ENCODE measurements at places on chromosomes 2 and 18.
A peak's percentile ranks its signal among the peaks of the same experiment; 100 is the strongest.

- DNase-seq, result no peak
Measured at GRCh38 chr2:45919711-45920111, 268.2 kb downstream of the PRKCE start.

- DNase-seq, result no peak
Measured at GRCh38 chr2:222606306-222606705, 49.6 kb downstream of the FARSB start.

- DNase-seq, result no peak
Measured at GRCh38 chr2:100215371-100215770, 73.0 kb upstream of the AFF3 start.

DNA sequence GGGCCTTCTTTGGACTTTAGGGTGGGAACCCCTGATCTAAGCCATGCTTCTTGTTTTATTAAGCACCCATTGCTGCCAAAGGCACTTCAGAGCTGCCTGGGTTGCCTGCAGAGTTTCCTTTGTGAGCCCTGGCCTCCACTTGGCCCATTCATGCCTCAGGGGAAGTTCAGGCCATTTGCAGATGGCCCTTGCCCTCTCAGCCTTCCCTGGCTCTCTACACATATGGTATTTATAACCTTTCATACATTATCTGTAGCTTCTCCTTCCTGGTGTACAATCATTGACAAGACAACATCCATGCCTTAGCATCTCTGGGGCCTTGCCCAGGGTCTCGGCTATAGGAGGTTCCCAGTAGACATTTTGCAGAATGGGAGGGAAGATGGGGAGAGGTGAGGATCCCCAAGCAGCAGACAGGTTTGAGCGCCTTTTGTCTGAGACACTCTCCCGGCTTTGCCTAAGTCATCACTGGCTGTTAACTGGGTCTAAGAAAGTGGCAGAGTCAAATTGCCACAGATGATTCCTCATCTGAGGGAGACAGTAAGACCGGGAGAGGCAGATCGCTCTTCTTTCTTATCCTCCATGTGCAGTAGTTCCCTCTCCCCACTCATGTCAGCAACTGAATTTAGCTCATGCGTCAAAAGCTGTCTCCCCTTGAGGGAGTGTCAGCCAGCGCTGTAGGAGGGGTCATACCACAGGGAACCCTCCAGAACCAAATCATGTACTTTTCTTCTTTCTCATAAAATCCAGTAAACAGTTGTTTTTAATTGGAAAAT lies 2.7 kb downstream of the EHD3 start:
- DNase-seq, result no peak

GRCh38 chr2:75560022-75560767 lies 544 bp downstream of the EVA1A start:
- peak; percentile 62 for DNase-seq

- DNase-seq, result peak; percentile 61
Measured at GRCh38 chr18:5424903-5425664, 118.7 kb downstream of the EPB41L3 start.

- DNase-seq, result no peak
Measured at GRCh38 chr2:158931572-158931971, 36.9 kb upstream of the TANC1 start.

DNA sequence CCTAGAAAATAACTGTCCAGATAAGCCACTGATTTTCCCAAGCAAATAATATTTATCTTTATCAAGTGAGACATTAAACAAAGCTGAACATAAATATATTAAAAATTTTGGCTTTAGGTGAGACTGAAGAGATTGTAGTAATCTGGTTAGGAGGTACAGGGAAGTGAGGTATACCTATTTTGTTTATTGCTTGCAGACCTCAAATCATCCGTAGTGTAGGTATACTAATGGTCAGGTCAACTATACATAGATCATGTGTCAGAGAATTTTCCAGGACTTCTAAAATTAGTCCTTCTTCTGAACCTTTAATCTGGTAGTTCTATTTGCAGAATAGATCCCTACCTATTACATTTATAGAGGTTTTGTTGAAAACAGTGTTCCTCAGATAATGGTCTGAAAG lies 41.5 kb downstream of the SP140 start:
- no peak for DNase-seq

DNA sequence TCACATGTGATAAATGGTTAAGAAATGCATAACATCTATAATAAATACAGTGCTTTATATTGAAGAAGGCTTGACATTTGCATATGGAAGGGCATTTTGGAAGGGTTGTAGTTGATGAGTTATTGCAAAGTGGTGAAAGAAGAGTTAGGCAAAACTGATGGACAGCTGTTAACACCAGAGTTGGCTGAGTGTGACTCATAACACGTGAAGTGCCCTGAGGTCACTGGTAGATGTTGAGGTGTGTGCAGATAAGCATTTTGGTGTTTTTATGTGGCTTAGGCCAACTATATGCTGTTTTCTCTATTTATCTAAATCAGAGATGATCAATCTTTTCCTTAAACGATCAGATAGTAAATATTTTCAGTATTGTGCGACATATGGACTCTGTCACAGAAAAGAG lies 154.3 kb upstream of the KCNH7 start:
- DNase-seq, result no peak

All from activated CD4-positive, alpha-beta T cell treated with anti-CD3 and anti-CD28 coated beads, Interleukin-2, amount 10 ng/mL, durations not matched to agents 24 days and 14 days (primary cell).